Large intestine (tissue), 12 donors: ENCODE measurements at places on chromosomes 2 and 18. TPM values are rescaled to one million over a fixed set of nuclear protein-coding genes. Genes with fewer than 3 reads are reported as not detected.

DNA sequence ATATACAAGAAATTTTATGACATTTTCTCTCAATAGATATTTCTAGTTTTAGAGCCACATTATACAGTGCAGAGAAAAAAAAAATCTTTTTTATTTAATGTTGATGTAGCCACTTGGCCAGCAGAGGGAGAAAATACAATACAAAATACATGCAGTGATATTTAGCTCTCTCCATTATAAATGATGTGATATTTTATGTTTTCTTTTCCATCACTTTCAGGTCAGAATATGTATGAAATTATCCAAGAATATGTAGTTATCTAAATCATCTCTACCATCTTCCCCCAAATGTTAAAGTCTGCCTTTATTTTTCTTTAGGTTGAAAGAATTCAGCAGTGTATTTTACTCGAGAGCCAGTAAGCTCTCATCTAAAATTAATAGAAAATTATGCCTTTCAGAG lies 533.6 kb upstream of the FSHR start:
- H3K27ac ChIP-seq = no peak overlapping the region
- no peaks in the 10 kb centered on the region for H3K27me3 ChIP-seq
- no peak overlapping the region for H3K4me3 ChIP-seq
- no peaks in the 10 kb centered on the region for H3K4me1 ChIP-seq

- H3K36me3 ChIP-seq = no peaks in the 10 kb centered on the region
- DNase-seq = no peak
- no peaks in the 10 kb centered on the region for H3K4me1 ChIP-seq
- H3K4me3 ChIP-seq = no peak overlapping the region
These were observed 157.6 kb downstream of the LRATD1 start for GRCh38 chr2:14790041-14790640.

GRCh38 chr2:102597788-102598187 lies 21.6 kb upstream of the SLC9A2 start:
- no peak overlapping the region for H3K27ac ChIP-seq
- H3K36me3 ChIP-seq = no peaks in the 10 kb centered on the region
- no peaks in the 10 kb centered on the region for H3K27me3 ChIP-seq
- peaks cover 10% of the 10 kb centered on the region for H3K4me1 ChIP-seq

DNA sequence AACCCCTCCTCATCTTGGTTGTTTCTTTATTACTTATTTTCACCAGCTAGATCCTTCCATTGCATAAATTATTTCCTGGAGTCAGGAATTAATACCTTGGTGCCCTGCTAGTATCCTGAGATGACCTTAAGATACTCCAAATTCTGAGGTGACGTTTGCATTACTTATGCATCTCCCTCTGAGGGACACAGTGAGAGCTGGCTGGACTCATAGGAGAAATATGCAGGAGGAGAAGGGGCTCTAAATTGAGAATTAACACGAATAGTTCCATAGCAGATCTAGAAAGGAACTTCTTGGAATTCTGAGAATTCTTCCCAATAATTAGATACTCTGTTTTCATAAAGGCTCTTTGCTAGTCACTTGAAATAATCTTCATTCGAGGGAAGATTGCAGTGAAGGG lies 310.6 kb upstream of the ZEB2 start:
- no peak overlapping the region for H3K27ac ChIP-seq
- H3K4me1 ChIP-seq = no peaks in the 10 kb centered on the region
- no peak for DNase-seq
- H3K27me3 ChIP-seq = no peaks in the 10 kb centered on the region
- no peak overlapping the region for H3K4me3 ChIP-seq

GRCh38 chr2:26668856-26669750 lies 23.4 kb upstream of the KCNK3 start:
- no peak overlapping the region for H3K27ac ChIP-seq
- H3K4me3 ChIP-seq = no peak overlapping the region
- no peaks in the 10 kb centered on the region for H3K4me1 ChIP-seq
- no peak for DNase-seq

GRCh38 chr2:20576598-20577115 lies 74.2 kb downstream of the HS1BP3 start:
- peak; percentile 92 for DNase-seq
- H3K27me3 ChIP-seq = no peaks in the 10 kb centered on the region
- H3K27ac ChIP-seq = peak overlapping the region; percentile 93
- no peaks in the 10 kb centered on the region for H3K36me3 ChIP-seq
- no peak overlapping the region for H3K4me3 ChIP-seq
- H3K4me1 ChIP-seq = peaks cover 65% of the 10 kb centered on the region

DNA sequence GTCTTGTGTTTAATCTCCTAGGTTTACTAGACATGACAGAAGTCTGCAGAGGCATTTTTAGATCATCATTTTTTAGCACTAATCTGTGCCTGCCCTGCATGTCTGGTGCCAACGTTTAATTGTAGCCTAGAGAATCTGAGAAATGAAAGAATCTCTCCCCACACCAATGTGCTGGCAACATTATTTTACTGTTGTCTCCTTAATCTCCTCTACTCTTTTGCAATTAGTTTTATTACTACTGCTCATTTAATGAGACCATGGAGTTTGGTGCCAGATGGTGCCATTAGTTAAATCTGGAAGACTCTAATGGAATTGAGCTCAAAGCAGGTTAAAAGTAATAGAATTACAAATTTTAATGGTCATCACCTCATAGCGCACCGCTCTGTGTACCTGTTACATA lies 4.0 kb upstream of the SPP2 start:
- no peak overlapping the region for H3K4me3 ChIP-seq
- no peak overlapping the region for H3K27ac ChIP-seq
- peaks cover 7% of the 10 kb centered on the region for H3K27me3 ChIP-seq
- no peak for DNase-seq

DNA sequence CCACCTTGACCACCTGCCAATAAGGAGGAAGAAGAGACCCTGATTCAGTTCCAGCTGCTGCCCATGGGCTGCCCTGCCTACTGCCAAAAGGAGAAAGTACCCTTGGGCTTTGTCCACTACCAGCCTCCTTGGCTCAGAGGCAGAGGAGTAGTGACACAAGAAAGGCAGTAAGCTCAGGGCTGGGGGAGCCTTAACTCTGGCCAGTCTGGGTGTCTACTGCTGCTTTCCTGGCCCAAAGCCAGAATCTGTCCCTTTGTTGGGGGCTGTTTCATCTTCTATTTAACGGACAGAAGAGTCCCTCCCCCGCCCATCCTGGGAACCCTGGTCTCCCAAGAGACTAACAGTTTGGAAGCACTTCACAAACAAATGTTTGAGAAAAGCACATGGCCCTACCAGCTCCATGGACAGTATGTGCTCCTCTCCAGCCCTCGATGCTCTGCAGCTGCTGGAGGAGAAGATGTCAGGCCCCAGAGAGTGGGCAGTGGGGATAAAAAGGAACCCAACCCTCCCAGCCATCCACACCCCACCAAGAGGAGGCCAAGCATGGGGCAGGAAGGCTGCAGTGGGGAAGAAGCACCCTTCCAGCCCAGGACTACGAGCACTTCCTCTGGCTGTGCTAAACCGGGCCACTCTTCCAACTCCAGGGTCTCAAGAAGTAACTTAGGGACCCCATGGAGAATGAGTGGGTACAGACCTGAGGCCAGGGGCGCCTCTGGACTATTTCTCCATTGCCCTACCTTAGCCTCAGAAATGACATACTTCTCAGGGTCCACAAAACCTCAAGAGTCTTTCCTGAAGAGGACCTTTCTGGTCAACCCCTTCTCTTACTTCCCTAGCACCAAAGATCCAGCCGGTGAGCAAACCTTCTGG lies 1.2 kb downstream of the ATG9A start:
- H3K36me3 ChIP-seq = peaks cover 47% of the 10 kb centered on the region
- H3K4me3 ChIP-seq = peak overlapping the region; percentile 99
- no peak for DNase-seq
- H3K4me1 ChIP-seq = peaks cover 17% of the 10 kb centered on the region
- peak overlapping the region; percentile 98 for H3K27ac ChIP-seq
- H3K27me3 ChIP-seq = no peaks in the 10 kb centered on the region

- no peak for DNase-seq
- H3K4me3 ChIP-seq = no peak overlapping the region
- no peaks in the 10 kb centered on the region for H3K27me3 ChIP-seq
These were observed 8.3 kb downstream of the KCNG2 start for GRCh38 chr18:79805926-79806487.

COMMD1 gene
- 38.4 TPM for polyA plus RNA-seq

DAPL1 gene
- 1.6 TPM for polyA plus RNA-seq

OBSL1 gene
- 92.9 TPM for polyA plus RNA-seq

AMER3 gene
- polyA plus RNA-seq = 1.3 TPM

TUBA3E gene
- 0.09 TPM for polyA plus RNA-seq
